ENCODE measurements at places on chromosomes 6 and 20.

DNA sequence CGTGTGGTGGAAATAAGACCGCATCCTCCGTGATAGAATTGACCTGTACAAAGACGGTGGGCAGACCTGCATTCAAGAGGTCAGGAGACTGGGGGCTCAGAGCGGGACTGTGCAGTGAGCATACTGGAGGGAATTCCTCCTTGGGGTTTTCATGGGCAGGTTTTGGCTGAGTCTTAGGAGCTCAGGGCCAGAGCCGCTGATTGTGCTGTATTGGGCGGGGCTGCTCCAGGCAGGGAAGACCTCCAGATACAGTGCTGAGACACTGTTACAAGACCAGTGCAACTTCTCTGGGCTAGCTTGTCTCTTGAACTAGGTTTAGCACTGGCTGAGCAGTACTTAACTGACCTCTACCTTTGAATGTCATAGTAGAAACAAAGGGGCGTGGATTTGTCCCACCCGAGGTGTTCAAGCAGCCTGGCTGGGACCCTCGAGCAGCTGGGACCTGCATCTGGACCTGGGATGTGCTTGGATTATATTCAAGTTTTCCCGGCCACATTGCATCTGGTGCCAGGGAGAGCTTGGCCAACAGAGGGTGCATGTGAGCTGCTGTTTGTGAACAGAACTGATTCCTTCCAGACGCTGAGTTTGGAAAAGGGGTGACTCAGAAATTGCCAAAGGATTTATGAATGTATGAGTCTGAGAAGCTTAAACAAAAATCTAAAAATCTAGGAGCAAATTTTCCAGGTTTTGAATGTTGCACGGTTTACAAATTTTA lies 33.4 kb upstream of the SLC22A1 start:
- no peak for DNase-seq

DNA sequence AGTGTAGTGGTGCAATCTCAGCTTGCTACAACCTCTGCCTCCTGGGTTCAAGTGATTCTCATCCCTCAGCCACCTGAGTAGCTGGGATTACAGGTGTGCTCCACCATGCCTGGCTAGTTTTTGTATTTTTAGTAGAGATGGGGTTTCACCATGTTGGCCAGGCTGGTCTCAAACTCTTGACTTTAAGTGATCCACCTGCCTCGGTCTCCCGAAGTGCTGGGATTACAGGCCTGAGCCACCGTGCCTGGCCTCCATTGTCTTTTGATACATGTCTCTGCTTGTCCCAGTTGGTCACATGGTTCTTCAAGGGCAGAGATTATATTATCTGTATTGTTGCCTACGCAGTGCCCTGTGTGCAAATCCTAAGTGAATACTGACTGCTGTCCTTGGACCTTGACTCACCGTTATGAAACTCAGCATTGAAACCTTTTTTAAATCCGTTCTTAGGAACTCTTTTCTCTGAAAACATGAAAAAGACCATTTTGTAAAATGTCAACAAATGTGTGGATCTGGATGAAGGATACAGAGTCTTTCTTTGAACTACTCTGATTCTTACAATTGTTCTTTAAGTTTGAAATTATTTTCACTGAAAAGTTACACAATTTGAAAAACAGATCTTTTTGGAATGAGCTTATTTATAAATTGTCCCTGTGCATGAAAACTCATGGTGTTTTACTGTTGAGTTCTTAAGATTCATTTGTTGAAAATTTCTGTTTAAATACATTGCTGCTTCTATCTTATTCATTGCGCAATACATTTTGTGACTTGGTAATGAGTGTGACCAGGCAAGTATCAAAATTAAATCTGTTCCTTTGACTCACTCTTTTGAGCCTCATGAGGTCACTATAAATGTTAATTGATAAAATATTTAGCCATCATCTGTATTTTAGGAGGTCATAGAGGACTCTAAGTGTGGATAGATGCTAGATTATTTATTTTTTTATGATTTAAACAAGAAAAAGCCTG lies 293.5 kb downstream of the UTRN start:
- DNase-seq = no peak

GRCh38 chr6:28947831-28948270 lies 24.1 kb upstream of the TRIM27 start:
- no peak for DNase-seq

DNA sequence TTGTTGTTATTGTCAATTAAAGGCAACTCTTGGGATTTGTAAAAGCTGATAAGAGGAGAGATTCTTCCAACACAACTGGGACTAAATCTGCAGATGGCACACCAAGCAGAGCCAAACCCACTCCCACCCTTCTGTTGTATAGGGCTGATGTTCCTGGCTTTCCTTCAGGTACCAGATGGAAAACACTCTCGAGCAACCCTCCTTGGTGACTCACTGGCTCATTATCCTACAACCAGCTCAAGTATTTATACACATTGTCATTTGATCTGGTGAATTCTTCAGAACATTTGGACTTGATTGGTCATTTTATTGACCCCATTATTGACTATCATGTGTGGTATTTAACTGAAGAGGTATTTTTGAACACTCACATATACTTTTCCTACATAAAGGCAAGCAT lies 190.3 kb upstream of the PCSK2 start:
- no peak for DNase-seq

- DNase-seq = no peak
Measured at GRCh38 chr20:1534526-1534925, 23.0 kb downstream of the SIRPD start.

DNA sequence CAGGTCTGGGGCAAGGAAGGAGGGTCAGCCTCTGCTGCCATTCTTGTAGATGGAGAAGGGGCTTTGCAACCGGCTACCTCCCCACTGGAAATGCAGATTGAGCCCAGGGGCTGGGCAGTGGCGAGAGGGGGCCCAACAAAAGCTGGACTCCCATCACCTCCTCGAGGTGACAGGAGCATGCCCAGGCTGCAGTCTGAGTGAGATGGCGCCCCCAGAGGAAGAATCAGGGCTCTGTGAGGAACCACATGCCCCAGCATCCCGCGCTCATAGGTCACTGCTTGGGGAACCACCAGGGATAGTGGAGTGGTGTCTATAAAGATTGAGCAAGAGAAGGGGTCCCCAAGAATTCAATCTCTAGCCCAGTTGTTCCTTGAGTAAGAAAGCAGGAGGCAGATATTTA lies 31.6 kb upstream of the NEDD9 start:
- DNase-seq = no peak

- no peak for DNase-seq
Measured at GRCh38 chr20:45209924-45210323, 3.1 kb downstream of the SEMG1 start.

- no peak for DNase-seq
Measured at GRCh38 chr6:69816026-69816425, 19.2 kb upstream of the LMBRD1 start.

GRCh38 chr20:11676630-11677287 lies 240.9 kb upstream of the BTBD3 start:
- no peak for DNase-seq

DNA sequence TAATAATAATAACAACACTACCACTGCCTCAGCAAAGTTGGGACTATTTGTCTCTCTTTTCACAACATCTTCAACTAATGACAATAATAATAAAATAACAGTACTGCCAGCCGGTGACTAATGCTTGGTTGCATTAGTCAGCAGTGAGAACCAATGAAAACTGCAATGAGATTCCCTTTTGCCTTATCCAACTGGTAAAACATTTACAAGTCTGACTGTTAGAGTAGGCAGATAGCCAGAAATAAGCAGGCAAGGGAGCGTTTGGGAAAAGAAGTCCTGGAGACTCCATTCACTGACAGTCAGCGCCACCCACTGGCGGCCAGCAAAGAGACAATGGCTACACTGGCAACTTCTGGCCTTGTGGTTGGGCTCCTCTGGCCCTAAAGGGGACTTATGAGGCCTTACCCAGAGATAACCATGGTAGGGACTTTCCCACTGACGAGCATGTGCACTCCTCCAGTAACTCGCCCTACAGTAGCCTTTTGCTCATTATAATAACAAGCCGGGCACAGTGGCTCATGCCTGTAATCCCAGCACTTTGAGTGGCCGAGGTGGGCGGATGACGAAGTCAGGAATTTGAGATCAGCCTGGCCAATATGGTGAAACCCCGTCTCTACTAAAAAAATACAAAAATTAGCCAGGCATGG lies 3.4 kb upstream of the NSFL1C start:
- no peak for DNase-seq

- DNase-seq = no peak
Measured at GRCh38 chr6:52612336-52613054, 35.6 kb upstream of the TRAM2 start.

- DNase-seq = no peak
Measured at GRCh38 chr6:51045548-51045947, 226.9 kb downstream of the TFAP2B start.

DNA sequence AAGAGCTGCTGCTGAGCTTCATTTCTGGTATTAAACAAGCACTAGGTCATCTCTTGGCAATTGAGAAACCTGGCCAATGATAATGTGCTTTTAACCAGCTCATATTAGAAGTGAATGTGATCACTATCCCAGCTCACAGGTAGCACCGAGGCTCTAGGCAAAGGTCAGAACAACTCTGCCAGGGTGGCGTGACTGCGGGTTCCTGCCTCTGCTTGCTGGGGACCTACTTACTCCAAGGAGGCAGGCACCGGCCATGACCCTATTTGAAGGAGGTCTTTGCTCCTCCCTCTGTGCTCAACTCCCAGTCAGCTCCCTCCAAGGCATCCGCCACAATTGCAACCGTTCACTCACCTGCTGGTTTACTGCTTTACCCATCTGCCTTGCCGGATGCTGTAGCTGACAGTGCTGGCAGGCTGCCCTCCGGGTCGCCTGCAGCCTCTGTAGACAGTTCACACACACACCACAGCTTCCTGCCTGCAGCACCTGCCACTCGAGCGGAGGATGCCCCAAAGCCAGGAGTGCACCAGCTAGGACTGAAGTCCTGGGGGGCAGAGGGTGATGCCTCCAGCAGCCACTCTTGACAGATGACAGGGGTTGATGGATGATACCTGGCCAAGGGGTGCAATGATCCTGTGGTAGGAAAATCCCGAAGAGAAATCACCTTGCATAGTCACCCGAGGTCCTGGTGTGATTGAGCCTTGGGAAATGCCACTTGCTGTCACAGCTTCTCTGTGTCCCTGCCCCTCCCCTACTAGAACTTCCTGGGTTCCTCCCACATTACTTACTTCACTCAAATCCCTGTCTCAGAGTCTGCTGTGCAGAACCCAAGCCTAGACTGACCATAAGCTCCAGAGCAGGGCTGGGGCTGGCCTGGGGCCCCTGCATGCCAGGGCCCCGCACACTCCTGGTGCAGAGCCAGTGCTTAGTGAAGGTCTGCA lies 8.8 kb upstream of the VSX1 start:
- peak; percentile 60 for DNase-seq

DNA sequence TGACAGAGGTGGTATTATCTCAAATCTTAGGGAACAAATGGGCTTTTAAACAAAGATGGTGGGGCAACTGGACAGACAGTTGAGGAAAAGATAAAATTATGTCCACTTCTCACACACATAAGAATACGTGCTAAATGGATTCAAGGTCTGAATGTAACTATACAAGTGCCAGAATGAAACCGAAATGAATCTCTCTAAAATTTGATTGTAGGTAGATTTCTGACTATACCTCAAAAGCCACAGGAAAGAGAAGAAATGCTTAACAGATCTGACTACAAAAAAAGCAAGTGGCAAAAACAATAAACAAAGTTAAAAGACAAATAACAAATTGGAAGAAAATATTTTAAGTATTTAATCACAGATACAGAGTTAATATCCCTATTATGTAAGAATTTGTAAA lies 182.7 kb upstream of the OLIG3 start:
- DNase-seq = no peak

DNA sequence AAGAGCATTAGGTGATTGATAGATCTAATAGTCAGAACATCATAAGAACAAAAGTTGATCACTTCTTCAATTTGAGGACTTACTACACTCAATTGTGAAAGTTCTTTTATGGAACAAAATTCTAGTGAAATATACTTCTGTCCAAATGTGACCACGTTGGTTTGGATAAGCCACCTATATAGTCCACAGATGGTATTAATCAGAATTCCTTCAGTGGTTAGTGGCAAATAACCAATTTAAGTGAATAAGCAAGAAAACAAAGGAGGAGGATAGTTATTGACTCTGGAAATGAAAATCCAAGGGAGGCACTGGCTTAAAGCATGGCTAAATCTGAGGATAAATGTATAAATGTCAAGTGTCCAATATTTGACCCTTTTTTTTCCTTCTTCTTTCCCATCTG lies 268.5 kb upstream of the MARCKS start:
- DNase-seq = no peak

DNA sequence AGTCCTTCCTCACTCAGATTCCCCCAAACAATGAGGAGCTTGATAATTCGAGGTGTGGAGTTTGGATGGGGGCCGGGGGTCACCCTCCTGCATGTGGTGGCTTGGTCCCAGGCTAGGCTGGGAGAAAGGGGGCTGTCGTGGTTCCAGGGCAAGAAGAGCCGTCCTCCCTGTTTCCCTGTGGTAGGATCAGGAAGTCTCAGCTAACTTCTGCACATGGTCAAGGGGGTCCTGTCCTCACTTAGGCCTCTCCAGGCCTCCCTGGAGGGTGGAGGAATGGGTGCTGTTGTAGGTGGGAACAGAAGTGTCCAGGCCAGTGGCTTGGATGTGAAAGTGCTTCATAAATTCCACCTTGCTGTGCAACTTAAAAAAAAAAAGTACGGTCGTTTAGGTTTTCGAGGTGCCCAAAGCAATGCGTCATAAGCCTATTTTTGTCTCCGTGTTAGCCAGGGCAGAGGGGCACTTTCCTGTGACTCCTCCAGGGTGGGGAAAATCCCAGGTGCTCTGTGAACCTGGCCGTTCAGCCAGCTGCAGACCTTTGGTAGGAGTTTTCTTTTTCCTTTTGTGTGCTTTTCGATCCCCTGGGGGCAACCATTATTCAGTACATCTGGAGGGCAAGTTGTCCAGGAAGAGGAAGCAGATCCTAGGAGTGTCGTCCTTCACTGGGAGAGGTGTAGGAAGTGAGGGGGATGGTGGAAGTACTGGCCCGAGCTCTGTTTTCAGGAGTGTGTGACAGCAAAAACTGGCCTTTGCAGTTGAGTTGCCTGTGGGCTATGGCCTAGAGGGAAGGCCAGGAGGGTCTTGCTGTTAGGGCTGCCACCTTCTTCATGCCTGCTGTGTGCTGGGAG lies 9.6 kb downstream of the IGF2R start:
- DNase-seq = peak; percentile 8

- DNase-seq = peak; percentile 64
Measured at GRCh38 chr6:143060354-143060805, 309 bp upstream of the AIG1 start.

DNA sequence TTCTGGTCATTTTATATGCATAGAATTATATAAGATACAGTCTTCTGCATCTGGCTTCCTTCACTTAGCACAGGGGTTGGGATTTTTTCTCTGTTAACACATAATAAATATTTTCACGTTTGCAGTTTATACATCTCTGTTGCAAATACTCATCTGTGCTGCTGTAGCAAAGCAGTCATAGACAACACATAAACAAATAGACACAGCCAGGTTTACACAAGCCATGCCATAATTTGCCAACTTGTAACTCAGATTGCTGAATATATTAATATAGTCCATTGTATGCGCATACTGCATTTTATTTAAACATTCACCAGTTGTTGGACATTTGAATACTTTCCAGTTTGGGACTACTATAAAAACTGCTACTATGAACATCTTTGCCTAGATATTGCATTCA lies 35.0 kb downstream of the LMBRD1 start:
- no peak for DNase-seq
